ENCODE measurements at places on chromosomes 16 and 17.

- DNase-seq = no peak
Observed at GRCh38 chr16:518858-519257, 8.7 kb upstream of the CAPN15 start.

GRCh38 chr17:81376946-81377714 lies 18.1 kb upstream of the BAHCC1 start:
- DNase-seq = no peak

DNA sequence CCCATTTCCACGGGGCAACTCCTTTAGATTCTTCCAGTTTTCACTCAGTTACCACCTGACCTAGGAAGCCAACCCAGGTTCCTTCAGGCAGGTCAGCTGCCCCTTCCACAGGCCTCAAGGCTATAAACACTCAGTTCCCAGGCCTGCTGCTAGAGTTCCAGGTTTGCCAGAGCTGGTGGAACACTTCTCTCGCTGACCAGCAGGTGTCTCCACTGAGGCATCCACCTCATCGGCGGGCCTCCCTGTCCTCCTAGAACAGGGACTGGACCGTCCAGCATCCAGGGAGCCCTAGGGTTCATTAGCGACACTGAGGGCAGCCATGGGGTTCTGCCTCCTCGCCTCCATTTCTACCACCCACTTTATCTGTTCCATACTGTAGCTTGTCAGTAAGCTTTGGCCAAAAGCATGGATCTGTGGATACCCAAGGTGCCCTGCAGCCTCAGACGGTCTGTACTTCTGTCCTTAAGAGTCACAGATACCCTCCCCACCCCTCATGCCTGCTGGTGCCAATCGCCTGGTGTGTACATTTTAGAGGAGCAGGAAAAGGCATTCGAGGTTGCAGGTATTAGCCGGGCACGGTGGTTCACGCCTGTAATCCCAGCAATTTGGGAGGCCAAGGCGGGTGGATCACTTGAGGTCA lies 29.0 kb downstream of the PIMREG start:
- peak; percentile 63 for DNase-seq

DNA sequence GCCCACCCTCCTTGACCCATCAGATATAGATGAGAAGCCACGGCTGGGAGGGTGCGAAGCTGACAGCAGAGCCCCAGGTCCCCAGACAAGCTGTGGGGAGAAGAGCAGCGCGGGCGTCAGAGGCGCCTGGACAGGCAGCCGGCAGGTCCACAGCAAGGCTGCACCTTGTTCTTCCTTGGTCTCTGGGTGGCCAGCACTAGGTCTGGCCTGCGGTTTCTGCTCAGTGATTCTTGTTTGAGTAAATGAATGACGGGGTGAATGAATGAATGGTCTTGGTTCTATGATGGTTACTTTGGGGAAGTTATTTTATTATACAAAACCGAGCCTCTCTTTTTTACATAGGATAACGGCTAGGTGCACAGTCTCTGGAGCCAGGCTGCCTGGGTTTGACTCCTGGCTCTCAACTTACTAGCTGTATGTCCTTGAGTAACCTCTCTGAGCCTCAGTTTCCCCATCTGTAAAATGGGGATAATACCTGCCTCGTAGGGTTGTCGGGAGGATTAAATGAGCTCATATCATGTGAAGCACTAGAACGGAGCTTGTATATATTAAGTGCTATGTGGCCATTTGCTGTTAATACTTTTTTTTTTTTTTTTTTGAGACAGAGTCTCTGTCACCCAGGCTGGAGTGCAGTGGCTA lies 86.1 kb downstream of the RAB11FIP4 start:
- no peak for DNase-seq

DNA sequence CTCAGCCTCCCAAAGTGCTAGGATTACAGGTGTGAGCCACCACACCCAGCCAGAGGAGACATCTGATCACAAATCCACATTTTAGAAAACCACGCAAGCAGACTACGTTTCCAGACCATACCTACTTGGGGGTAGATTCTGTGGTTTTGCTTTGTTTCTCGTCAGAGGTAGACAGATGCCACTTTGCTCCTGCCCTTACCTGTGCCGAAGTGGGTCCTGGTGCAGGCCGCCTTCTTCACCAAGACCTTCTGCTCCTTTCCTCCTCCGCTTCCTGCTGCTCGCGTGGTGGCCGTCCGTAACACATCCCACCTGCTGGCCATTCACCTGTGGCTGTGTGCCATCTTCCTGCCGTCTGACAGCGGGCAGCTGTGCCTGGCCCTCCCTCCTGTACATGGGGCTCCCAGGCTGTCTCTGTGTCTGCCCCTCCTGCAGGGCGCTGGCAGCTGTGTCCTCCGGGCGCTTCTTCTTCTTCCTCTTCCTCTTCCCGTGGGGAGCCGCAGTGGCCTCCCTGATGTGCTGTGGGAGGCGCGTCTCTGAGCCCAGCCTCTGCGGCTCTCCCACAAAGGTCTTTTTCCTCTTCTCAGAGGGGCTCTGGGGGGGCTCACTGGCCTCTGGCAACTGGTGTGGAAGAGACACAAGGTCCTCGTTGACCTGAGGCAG lies 21.2 kb upstream of the CYTH1 start:
- no peak for DNase-seq

DNA sequence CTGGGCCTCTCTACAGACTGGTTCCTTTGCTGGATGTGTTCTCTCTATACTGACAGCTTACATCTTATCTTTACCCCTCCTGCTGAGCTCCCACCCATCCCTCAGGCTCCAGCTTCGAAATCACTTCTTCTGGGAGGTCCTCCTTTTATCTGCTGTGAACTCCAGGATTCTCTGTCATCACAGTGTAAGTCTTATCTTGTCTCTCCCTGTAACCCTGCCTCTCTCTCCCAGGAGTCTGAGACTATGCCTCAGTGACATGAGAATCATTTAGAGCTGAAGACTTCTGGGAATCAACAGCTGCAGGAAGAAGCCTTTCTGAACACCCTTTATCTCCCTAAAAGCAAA lies 148.1 kb upstream of the HS3ST3A1 start:
- DNase-seq = no peak

- DNase-seq = no peak
Observed at GRCh38 chr16:53952215-53953208, 248.6 kb downstream of the FTO start.

DNA sequence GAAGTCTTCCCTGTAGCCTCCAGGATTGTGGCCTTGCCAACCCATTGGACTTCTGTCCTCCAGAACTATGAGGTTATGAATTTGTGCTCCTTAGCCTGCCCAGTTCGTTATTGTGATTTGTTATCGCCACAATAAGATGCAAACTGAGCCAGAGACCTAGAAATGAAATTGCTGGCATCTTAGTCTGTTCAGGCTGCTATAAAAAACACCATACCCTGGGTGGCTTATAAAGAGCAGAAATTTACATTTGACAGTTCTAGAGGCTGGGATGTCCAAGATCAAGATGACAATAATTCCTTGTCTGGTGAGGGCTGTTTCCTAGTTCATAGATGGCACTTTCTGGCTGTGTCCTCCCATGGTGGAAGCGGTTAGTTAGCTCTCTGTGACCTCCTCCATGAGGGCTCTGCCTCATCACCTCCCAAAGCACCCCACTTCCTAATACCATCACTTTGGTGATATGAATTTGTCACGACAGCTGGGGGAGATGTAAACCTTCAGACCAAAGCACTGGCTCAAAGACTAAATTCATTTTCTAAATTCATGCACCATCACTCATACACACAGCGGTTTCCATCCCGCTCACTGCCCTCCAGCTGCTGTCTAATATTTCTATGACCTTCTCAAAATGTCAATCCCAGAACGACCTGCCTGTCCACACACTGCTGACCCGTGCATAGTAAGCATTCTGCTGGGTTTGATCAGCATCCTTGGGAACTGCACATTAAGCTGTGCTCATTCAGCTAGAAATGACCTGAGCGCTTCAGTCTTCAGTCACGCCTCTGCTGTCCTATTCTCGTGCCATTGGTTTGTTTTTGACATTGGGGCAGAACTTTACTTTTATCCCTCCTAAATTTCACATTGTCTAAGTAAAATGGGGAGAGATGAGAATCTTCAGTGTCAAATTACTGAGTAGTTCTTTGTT lies 36.6 kb downstream of the GINS3 start:
- no peak for DNase-seq

- no peak for DNase-seq
Observed at GRCh38 chr17:4858068-4858881, 25.1 kb downstream of the MINK1 start.

DNA sequence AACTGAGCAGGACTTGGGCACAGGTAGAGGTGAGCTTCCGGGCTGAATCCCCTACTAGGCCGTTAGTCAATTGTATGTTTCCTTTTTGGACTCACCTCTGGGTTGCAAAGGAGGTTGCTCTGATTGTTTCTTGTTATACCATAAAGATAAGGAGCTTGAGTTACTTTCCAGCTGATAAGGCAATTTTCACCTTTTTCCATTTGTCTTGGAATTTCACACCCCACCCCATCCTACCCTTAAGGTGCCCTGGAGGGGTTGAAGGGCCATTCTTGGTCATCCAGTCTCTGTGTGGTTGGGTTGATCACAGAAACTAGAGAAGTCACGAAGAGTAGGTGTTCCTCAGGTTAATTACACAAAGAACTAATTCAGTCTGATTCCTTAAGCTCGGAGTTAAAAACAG lies 162.2 kb downstream of the CDH13 start:
- no peak for DNase-seq

DNA sequence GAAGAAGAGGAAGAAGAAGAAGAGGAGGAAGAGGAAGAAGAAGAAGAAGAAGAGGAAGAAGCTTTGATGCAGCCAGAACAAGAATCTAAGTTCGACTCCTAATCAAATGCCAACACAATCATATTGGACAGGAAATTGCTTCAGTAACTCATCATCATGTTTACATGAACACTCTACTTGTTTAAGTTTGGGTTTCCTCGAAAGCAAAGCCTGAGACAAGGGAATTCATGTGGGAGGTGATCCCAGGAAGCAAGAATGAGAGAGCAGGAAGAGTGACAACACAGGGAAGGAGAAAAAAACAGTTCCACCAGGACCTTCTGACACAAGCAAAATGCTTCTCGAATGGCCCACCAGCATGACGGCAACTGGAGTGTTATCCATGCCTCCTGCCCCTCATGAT lies 279.0 kb downstream of the PMP22 start:
- no peak for DNase-seq

GRCh38 chr17:40547785-40548478 lies 17.3 kb downstream of the CCR7 start:
- DNase-seq = no peak

- no peak for DNase-seq
Observed at GRCh38 chr16:88640498-88641247, 2.3 kb downstream of the IL17C start.

GRCh38 chr17:77875881-77876509 lies 82.5 kb upstream of the TNRC6C start:
- DNase-seq = no peak

GRCh38 chr17:56297184-56297583 lies 143.9 kb downstream of the ANKFN1 start:
- peak; percentile 5 for DNase-seq

DNA sequence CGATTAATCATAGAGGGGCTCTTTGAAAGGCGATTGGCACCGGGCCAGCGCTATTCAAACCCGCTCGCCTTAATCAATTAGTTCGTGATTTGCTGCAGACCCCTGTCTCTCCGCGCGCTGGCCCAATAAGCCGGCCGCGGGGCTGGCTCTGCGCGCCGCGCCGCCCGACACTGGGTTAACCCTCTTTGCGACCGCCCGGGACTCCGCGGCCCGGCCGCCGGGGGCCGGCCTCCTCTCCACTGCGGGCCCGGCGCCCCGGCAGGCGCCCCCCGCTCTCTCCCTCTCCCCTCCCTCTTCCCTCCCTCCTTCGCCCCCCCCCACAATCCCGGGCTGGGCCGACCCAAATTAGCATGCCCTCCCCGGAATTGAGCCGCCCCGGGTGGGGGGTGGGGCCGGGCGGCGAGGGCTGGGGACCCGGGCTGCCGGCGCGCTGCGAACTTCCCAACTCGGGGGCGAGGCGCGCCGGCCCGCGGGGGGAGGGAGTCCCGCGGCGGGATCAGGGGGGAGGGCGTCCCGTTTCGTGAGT lies 428 bp upstream of the SALL1 start:
- DNase-seq = no peak

DNA sequence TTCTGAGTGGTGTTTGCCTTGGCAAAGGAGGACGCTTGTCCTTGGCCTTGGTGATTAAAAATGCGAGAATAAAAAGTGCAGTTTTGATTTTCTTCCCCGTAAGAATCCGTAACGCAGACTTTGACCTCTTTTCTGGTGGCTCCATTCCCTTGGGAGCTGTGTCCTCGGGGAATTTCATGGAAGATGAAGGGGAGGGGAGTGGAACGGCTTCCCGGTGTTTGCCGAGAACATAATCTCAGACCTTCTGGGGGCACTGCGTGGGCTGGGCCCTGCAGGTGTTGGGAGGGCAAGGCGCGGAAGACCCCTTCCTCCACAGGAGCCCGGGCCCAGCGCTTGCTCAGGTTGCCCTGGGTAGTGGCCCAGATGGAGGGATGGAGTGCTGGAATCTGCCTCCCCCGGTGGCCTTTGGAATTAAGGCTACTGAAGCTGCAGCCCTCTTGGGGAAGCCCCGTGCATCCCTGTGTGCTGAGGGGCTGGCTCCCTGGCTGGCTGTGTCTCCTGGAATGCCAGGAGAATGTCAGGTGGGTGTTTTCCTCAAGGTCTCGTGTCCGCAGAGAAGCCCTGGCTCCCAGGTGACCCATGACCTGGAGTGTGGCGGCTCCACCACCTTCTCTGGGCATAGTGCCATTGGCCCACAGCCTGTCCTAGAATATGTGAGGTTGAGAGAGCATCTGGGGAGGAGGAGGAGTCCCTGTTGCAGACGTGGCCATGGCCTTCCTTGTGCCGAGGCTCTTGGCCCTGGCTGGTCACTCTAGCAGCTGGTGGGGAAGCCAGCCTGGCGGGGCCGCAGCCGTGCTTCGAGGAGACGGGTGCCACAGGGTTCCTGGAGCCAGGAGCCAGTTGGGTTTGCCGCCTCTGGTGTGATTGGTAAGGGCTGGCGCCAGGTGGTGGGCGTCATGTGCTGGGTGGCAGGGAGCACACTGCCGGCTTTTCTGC lies 3.1 kb downstream of the BAIAP2 start:
- DNase-seq = no peak

GRCh38 chr17:18323007-18323406 lies 7.9 kb downstream of the SMCR8 start:
- DNase-seq = no peak

- no peak for DNase-seq
Observed at GRCh38 chr16:59459806-59460205, 725.7 kb upstream of the GOT2 start.

DNA sequence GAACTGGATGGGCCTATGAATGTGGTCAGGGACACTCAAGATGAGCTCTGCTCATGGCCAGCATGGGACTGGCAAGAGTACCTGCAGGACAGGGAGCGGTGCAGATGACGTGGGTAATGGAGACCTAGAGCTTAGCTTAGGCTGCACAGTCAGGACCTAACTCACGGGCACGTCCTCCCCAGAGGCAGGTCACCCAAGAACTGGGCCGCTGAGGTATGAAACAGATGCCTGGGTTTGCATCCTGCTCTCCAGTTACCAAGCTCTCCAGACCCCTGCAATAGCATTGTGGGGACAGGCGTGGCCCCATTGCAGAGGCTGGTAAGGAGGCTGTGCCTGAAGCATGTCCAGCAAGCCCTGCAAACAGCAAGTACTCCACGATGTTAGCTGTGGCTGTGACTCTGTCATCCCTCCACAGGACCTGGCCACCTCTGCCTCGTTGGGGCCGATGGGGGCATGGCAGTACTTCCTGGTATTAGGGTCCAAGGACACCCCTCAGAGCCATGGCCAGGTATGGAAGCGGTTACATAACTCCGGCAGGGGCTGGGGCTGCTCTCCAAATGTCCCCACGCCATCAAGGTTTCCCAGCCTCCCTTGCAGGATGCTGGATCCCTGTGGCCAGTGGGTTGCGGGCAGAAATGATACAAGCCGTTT lies 37.5 kb upstream of the RBFOX3 start:
- DNase-seq = no peak

- no peak for DNase-seq
Observed at GRCh38 chr16:72202014-72202413, 30.1 kb upstream of the PMFBP1 start.

- DNase-seq = no peak
Observed at GRCh38 chr16:19595043-19595767, 39.7 kb downstream of the VPS35L start.
